ENCODE measurements at places on chromosomes 5 and 9. TPM values are rescaled to one million over a fixed set of nuclear protein-coding genes. Genes with fewer than 3 reads are reported as not detected.

SPOCK1 gene
- polyA plus RNA-seq = 32.8 TPM

S1PR3 gene
- polyA plus RNA-seq = 12.4 TPM

FCHSD1 gene
- polyA plus RNA-seq = 6.4 TPM

ZFYVE16 gene
- 10.2 TPM for polyA plus RNA-seq

TSPAN17 gene
- polyA plus RNA-seq = 32.1 TPM

EGFLAM gene
- polyA plus RNA-seq = 5.9 TPM

EGFL7 gene
- polyA plus RNA-seq = 137 TPM

PCDHB13 gene
- 0.86 TPM for polyA plus RNA-seq

DMAC1 gene
- 159 TPM for polyA plus RNA-seq

SCGB3A1 gene
- 2.3 TPM for polyA plus RNA-seq

CSF1R gene
- polyA plus RNA-seq = 7.5 TPM

CLIC3 gene
- 2.1 TPM for polyA plus RNA-seq

JAKMIP2 gene
- 0.71 TPM for polyA plus RNA-seq

KCNN2 gene
- polyA plus RNA-seq = 1.7 TPM

SPATA31D4 gene
- polyA plus RNA-seq = not detected

PCDHB15 gene
- 1.8 TPM for polyA plus RNA-seq

PTPRD gene
- polyA plus RNA-seq = 6.4 TPM

ZDHHC11 gene
- polyA plus RNA-seq = 1.6 TPM

PCDHGB4 gene
- polyA plus RNA-seq = 1.0 TPM

PTGS1 gene
- 3.5 TPM for polyA plus RNA-seq

ARHGEF37 gene
- polyA plus RNA-seq = 6.9 TPM

GKAP1 gene
- 8.6 TPM for polyA plus RNA-seq

CRHBP gene
- 67.7 TPM for polyA plus RNA-seq

SLC4A9 gene
- 29.9 TPM for polyA plus RNA-seq

GABRA1 gene
- not detected for polyA plus RNA-seq

ACTBL2 gene
- not detected for polyA plus RNA-seq

CCL28 gene
- polyA plus RNA-seq = 2.3 TPM

ADGRD2 gene
- polyA plus RNA-seq = not detected

FOXD4L6 gene
- polyA plus RNA-seq = not detected

ARID3C gene
- not detected for polyA plus RNA-seq

CNTNAP3B gene
- 13.9 TPM for polyA plus RNA-seq

HTR1A gene
- polyA plus RNA-seq = not detected

SMIM33 gene
- not detected for polyA plus RNA-seq

PCDHA10 gene
- polyA plus RNA-seq = 1.7 TPM

RAD23B gene
- 40.5 TPM for polyA plus RNA-seq

MTREX gene
- polyA plus RNA-seq = 19.3 TPM

PCDHGA8 gene
- polyA plus RNA-seq = 0.09 TPM

MYMK gene
- polyA plus RNA-seq = not detected

CD72 gene
- polyA plus RNA-seq = 2.3 TPM

PCDHB14 gene
- 2.0 TPM for polyA plus RNA-seq
